HFFc6 (cell line): ENCODE measurements at places on chromosomes 4 and X.

DNA sequence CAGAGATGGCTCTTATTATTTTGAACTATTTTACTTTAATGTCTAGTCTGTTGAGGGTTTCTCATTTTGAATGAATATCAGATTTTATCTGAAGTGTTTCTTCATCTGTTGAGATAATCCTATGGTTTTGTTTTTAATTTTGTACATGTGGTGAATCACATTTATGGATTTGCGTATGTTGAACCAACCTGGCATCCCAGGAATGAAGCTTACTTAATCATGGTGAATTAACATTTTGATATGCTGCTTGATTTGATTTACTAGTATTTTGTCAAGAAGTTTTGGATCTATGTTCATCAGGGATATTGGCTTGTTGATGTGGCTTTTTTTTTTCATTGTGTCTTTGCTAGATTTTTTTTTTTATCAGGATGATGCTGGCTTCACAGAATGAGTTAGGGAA lies 2390.9 kb downstream of the PCDH7 start:
- DNase-seq: no peak

DNA sequence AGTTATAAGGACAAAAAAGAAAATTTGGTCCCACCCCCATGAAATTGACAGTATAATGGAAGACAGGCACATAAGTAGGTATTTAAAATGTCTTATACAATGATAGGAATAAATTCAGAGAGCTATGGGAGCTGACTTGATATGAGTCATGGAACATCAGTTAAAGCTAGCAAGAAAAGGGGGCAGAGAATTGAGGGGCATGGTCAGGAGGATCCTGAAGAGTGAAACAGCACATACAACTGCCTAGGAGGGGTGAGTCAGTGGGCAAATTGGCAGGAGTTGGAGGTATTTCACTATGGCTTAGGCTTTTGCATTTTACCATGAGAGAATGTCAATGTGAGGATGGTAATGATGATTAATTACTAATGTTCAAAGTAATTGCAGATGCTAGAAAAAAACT lies 95.4 kb upstream of the BANK1 start:
- no peak for DNase-seq

- DNase-seq: no peak
These were observed 17.0 kb upstream of the CDS1 start for GRCh38 chr4:84565951-84566350.

DNA sequence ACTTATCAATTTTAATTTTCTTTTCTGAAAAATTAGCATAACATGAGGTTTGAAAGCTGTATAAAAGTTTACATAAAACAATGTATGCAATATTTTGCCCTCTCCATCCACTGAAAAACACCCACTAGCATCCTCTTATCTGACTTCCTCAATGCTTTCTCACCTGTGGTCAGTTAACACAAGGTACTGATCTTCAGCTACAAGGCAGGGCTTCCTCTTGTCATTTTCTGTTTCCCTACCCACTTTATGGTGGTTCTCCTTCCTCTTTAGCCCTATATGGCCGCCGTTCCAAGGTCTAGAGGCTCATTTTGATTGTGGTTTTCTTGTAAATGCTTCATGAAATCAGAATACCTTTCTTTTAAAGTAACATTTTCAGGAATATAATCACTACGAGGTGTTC lies 618.6 kb upstream of the CPEB2 start:
- no peak for DNase-seq

DNA sequence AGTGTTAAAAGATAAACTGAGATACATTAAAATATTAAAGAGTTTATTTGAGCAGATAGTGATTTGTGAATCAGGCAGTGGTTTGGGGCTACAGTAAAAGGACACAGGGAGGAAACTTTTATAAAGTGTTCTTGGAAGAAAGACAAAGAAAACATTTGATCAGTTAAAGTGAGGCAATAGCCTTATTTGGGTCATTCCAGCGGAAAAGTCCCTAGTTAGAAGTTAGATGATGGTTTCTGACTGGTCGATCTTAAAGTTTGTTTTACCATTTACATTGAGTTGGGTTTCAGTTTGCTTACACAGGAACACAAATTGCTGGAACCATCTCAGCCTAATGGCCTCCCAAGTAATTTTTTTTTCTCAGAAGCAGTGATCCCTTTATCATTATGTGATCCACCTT lies 69.7 kb downstream of the PPP1R2C start:
- no peak for DNase-seq

DNA sequence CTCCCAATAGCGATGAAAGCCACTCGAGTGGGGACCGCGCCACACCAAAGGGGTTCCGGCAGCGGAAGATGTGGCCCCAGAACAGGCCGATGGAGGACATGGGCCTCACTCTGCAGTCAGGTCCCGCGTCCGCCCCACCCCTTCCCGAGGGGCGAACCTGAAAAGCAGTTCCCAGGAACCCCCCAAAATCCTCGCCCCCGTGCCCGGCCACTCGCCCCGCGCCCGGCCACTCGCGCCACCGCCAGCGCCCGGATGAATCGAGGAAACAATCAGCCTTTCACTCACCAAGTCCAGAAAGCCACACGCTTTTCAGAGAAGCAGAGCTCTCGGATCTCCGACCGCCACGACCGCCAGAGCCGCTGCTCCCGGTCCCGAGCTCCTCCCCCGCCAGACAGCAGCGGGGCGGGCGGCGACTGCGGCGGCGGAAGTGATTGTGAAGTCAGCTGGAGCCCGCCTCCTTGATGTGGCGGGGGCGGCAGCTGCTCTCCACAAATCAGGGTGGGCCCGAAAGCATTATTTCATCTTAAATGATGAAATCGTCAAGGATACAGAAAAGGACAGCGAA lies at the start of gene PJA1:
PJA1 (minus strand) TSS at position 367 of the 565 bp plus-strand sequence. CDS start 2,380 bp downstream, outside the sequence.
- DNase-seq: peak; percentile 46

GRCh38 chrX:109831326-109831985 lies 98.4 kb upstream of the ACSL4 start:
- no peak for DNase-seq

DNA sequence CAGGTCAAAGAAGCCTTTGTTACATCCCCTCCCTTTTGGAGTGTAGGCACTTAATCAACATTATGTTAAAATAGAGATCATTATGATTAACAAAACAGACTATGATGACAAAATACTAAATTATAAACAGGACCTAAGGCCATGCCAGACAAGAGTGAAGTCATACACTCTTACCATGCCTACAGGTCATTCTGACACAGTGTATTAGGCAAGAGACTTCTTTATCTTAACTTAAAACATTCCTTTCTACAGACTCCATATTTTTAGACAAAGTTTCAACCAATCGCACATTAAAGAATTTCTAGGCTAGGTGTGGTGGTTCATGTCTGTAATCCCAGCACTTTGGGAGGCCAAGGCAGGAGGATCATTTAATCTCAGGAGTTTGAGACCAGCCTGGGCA lies 128.6 kb upstream of the SLC34A2 start:
- DNase-seq: no peak

- no peak for DNase-seq
These were observed 51.4 kb downstream of the SGMS2 start for GRCh38 chr4:107876099-107876498.

GRCh38 chrX:114332766-114333165 lies 251.1 kb upstream of the HTR2C start:
- DNase-seq: no peak

DNA sequence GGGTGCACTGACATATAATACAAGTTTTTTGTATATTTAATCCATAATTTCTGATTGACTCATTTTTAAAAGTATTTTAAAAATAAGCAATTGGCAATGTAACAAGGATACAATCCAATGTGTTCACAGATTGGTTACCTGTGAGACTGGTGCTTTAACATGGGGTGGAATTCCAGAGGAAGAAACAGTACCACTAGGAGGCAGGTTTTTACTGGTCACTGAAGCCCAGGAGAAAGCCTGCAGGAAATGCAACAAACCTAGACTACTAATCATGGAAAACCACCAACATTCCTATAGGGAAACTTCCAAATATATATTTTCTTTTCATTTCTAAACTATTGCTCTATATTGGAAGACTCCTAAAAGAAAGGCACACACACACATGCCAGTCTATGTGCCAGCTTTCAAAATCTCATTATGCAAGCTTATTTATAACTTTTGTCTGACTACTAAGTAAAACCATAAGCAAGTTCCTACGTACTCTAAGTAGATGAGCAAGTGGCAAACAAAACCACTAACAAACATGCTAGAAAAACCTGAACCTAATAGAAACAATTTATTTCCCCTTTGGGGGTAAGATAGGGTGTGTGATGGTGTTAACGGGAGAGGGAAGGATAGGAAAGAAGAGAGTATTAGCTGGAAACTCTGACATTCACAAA lies 19.2 kb downstream of the G3BP2 start:
- DNase-seq: peak; percentile 48

GRCh38 chr4:40581254-40582140 lies 48.2 kb downstream of the RBM47 start:
- DNase-seq: no peak

DNA sequence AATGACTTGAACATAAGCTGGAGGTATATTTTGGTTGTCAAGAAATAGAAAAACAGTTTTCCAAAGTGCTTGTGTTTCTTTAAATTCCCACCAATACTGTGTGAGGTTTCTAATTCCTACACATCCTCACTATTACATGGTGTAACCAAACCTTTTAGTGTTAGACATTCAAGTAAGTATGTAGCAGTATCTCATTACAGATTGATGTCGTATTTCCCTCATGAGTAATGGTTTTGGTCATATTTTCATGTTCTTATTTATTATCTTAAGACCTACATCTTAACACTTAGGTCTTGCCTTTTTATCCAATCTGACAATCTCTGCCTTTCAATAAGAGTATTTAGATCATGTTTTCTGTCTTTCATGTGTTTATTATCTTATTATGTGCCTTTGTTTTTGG lies 253.7 kb upstream of the ANXA10 start:
- no peak for DNase-seq

DNA sequence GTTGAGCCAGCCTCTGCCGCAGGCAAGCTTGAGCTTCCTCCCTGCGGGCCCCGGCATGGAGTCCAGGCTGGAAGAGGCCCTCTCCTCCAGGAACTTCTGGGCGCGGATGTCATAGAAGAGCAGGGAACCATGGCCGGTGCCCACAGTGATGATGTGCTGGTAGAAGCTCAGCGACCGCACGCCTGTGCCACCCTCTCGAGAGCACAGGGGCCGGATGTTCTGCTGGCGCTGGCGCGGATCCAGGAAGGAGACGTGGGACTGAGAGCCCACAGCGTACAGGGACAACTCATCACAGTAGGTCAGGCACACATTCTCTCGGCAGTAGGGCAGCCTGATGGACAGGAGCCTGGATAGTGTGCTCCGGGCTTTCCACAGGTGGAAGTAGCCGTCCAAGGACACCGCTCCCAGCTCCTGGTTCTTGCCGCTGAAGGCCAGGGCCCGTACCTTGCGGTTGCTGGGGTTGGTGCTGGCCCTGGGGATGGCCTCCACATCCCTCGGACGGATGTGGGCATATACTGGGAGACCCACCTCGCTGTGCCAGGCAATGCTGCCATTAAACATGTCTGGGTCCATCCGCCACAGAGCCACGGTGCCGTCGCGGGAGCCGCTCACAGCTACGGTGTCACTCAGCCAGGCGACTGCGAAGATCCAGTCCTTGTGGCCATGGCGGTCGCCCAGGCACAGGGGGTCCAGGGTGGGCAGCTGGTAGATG lies 1.2 kb downstream of the DCAF12L2 start:
- no peak for DNase-seq

- DNase-seq: no peak
These were observed 76.5 kb downstream of the RELL1 start for GRCh38 chr4:37609626-37610025.

GRCh38 chrX:140572724-140573123 lies 67.9 kb upstream of the SOX3 start:
- DNase-seq: peak; percentile 0

DNA sequence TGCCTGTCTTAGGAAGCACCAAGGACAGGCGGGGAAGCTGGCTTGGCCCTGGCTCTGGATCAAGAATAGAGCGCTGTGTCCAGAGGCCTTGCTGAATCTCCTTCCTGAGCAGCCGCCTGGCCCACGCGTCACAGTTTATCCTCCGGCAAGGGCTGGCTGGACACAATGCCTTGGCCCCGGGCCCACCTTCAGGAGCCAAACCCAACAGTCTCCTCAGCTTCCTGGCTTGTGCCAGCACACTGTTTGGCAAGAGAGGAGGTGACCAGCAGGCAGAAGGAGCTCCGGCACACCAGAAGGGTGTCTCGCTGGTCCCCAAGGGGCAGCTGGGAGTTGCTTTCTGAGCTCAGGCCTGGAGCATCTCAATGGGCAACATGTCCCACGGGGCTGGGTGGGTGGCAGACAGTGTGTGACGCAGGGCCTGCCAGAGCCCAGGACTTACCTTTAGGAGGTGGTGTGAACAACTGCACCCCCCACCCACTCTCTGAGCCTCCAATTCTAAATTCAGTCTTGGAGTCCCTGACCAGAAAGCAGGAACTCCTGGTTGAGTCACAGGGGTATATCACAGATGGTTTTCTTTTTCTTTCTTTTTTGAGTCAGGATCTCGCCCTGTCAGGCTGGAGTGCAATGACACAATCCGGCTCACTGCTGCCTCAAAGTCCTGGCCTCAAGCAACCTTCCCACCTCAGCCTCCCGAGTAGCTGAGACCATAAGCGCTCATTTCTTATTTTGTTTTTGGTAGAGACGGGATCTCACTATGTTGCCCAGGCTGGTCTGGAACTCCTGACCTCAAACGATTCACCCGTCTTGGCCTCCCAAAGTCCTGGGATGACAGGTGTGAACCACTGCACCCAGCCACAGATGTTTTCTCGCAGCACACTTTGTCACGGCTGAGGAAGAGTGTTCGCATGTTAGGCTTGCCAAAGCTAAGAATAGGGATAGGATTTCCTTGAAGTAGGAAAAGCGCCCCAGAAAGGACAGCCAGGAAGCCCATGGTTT lies 361.2 kb downstream of the BCOR start:
- peak; percentile 65 for DNase-seq

GRCh38 chr4:71187404-71188155 lies 151.2 kb upstream of the SLC4A4 start:
- peak; percentile 33 for DNase-seq
